ENCODE measurements at places on chromosomes 7 and 10.

DNA sequence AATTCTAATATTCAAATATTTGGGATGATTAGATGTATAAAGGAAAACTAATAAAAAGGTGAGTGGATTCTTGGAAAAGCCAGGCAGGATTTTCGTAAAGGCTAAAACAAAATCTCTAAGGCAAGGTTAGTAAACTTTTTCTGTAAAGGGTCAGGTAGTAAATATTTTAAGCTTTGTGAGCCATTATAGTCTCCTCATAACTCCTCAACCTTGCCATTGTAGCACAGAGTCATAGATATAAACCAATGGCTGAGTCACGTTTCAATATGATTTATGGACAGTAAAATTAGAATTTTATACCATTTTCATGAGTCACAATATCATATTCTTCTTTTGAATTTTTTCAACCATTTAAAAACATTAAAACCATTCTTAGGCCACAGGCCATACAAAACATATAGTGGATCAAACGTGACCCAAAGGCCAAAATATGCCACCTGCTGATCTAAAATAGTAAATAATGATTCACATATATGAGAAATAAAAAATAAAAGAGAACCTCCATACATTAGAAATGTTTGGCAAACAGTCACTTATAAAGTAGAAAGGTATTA, 651.8 kb upstream of the LRRTM3 start:
- DNase-seq: no peak

DNA sequence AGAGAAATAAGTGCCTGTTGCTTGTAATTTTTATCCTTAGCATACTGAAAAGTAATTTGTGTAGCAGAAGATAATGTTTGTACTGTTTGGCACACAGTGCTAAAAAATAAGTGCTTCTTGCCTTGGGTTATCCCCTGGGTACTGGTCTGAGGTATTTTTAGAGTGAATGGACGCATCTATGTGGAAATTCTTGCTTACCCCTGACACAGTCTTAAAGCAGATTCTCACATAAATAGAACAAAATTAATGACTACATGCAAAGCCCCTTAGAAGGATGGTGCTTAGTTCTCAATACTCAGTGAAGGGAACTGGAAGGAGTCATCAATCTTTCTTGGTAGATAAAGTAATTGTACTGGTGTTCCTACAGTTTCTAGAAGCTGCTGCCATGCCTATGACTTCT, 548.6 kb downstream of the ARL4A start:
- DNase-seq: no peak

- DNase-seq: peak; percentile 40
Observed at GRCh38 chr10:126955934-126956711, 50.9 kb downstream of the DOCK1 start.

DNA sequence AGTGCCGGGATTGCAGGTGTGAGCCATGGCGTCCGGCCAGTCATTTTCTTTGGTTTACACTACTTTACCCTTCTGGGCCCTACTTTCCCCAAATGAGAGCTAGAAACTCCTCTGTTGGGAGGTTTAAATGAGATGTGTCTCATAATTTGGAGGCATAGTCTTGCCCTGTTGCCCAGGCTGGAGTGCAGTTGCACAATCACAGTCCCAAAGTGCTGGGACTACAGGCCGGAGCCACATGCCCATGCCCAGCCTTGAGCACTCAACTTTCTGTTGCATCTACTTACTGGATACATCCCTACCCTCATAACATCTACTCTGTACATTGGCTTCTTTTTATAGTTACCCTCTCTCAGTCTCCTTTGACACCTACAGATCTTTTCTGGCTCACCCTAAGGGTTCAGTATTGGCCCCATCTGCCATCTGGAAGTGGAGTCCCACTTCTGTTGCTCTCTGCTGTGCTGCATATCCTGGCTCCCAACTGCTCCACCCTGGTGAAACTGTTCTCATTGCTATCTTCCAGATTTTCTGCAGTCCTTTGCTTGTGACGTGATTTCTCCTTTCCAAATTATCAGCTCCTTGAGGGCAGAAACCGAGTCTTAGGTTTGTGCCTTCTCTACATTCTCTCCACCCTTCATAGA, 8.4 kb downstream of the EIF4H start:
- no peak for DNase-seq

DNA sequence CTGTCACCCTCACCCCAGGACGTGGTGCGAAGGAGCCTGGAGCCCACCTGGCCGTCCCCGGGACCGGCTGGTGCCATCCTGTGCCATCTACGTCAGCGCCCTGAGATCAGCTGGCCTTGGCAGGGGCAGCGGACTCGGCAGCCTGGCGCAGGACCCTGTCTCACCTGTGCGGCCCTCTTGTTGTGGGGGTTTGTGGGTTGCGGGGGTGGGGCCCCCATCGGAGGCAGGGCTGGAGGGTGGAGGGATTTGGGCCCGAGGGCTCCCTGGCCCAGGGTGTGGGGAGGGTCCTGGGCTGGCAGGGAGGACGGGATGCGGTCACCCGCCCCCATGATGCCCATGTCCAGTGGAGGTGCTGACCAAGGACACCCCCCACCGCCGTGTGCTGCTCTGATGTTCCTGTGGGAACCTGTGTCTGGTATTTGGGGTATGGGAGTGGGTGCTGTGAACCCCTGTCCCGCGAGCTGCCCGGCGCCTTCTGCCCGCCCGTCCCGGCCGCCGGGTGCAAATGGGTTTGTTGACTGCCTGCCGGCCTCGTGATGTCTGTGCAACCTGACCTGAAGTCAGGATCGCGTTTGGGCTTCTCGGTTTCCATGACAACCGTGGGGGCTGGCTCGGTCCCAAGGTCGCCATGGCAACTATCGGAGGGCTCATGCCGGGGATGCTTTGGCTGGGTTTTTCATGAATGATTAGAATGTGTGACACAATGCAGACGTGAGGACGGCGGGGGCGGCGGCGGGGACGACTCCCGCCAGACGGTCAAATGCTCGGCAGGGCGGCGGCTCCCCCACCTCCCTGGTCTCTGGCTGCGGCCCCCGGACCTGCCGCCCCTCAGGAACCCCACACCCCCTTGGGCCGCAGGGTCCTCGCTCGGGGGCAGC, 7.3 kb downstream of the MAFK start:
- peak; percentile 15 for DNase-seq

DNA sequence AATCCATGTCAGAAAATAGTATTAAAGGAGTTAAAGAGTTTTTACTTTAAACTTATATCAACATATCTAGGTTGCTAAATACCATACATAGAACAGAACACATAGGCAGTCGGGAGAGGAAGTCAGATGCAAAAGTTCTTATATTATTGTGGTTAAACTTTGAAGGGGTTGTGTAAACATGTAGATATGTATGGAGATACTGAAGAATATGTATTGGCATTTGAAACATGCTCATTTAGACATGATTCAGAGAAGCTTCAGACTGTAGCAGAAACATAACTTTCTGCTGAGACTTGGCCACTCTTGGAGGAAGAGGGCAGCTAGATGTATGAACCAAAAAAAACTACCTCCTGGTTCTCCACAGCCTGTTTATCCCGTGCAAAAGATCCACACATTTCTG, 103.5 kb upstream of the FERD3L start:
- DNase-seq: no peak

DNA sequence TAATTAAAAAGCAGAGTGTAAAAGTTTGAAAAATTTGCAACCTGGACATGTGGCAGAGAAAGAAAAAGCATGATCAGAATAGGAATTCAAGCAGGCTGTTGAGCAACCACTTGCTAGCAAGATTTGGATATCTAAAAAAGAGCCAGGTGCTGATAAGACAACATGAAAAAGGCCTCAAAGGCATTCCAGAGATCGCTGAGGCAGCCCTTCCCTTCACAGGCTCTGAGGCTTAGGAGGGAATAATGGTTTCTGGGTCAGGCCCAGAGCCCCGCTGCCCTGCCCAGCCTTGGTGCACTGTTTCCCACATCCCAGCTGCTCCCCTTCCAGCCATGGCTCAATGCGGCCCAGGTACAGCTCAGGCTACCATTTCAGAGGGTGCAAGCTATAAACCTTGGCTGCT, 64.1 kb upstream of the EEPD1 start:
- DNase-seq: no peak

GRCh38 chr7:41685684-41686083, 17.2 kb downstream of the INHBA start:
- DNase-seq: no peak

- DNase-seq: peak; percentile 19
Observed at GRCh38 chr10:28628184-28628893, 49.0 kb upstream of the BAMBI start.

DNA sequence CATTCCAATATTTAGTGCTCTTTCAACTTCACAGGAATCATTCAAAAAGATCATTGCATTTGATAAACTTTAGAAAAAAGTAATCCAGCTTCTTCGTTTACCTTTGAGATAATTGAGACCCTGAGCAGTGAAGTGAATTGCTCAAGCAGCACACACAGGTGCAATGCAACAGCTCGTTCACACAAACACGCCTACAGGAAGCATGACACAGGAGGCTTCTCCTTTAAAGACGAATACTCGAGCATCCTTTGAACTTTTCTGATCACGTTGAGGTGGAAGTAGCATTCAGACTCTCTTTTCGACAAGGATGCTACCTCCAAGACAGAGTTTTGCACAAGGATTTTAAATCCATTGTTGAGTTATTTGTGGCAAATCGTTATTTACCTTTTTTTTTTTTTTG, 18.0 kb upstream of the RSU1 start:
- no peak for DNase-seq

DNA sequence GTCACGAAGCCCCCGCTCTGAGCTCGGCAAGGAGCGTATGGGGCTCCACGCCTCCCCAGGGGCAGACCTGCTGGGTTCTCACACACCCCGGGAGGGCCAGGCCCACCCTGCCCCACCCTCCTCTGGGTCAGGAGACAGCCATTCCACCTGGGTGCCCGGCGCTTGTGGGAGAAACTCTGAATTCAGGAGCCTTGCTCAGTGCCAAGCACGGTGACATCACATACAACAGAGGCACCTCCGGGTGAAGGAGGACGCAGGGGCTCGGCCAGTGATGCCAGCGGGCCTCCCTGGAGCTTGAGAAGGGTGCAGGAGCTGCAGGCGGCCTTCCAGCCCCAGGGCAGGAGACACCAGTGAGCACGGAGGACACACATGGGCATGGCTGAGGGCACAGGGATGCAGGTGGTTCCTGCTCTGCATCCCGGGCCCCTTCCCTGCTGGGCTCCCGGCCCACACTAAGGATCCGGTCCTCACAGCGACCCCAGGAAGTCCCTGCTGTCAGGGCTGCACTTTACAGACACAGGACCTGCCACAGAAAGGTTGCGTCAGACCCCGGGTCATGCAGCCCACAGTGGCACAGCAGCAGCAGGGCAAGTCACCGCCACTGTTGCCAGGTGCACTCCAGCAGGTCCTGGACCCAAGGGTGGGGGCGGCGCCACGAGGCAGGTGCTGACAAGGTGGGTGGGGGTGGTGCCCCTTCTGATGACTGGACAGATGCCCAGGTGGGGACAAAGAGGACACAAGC, 108.0 kb downstream of the MAD1L1 start:
- no peak for DNase-seq

GRCh38 chr7:43767311-43767710, 8.8 kb downstream of the BLVRA start:
- no peak for DNase-seq

DNA sequence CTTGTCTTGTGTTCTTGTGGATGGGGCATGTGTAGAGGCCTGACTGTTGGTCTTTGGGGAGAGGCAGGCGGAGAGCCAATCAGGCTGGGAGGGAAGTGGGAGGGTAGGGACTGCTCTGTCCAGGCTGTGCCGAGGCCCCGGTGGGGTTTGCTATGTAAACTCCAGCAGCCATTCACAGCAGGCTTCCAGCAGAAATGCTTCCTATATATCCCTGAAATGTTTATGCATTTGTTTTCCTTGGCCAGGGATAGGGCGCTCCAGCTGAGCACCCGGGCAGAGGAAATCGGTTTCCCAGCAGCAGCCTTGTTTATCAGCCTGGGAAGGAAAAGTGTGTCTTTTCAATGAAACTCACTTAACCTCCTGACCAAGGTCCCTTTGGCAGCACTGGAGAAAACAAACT, 18.3 kb upstream of the AQP1 start:
- peak; percentile 66 for DNase-seq

DNA sequence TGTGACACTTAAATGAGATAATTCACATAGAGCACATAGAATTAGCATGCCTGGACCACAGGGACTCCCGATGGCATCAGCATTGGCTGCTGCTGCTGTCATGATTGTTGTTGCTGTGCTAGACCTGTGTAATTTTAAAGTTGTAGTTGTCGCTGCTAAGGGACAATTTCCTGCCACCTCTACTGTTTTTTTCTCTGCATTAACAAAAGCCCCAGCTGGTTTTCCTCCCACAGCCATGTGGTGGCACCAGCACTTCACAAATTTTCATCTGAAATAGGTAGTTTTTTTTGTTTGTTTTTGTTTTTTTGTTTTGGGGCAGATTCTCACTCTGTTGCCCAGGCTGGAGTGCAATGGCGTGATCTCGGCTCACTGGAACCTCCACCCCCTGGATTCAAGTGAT, 25.4 kb upstream of the PRXL2A start:
- DNase-seq: no peak

GRCh38 chr10:21015851-21016250, 118.7 kb upstream of the NEBL start:
- no peak for DNase-seq

GRCh38 chr7:26616235-26616634, 248.2 kb downstream of the SKAP2 start:
- no peak for DNase-seq

- no peak for DNase-seq
Observed at GRCh38 chr7:99195867-99196266, 12.0 kb downstream of the KPNA7 start.

- no peak for DNase-seq
Observed at GRCh38 chr10:84008878-84009277, 130.4 kb upstream of the GHITM start.

DNA sequence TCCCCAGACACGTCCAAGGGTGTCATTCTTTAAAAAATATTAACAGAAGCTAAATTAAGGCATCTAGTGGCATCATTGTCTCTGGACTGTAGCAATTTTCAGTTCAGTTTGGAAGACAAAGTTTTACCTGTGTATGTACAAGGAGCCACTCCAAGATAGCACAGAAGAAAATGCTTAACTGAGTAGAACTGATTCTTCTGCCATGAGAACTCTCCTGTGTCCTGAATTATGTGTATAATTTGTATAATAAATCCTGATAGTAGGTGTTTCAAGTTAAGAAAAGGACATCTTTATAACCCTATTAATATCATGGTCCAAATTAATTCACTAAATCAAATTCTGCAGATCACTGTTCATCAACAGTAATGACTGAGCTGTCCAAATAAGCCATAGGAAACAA, 1104.0 kb downstream of the XPNPEP1 start:
- DNase-seq: no peak

GRCh38 chr7:107811934-107812333, 8.9 kb upstream of the SLC26A3 start:
- DNase-seq: no peak

DNA sequence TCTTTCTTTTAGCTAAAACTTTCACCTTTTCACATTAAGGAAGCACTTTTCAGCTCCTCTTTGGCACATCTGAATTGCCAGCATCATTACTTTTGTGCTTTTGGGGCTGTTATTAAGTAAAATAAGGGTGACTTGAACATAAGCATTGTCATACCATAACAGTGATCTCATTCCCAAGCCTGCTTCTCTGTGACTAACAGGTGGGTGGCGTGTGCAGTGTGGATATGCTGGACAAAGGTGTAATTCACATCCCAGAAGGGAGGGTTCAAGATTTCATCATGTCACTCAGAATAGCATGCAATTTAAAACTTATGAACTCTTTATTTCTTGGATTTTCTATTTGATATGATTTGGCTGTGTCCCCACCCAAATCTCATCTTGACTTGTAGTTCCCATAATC, 517.4 kb upstream of the MKI67 start:
- no peak for DNase-seq

All from C1 segment of cervical spinal cord (tissue), 14 donors.